Left cardiac atrium (tissue), 4 donors: ENCODE measurements at places on chromosomes 4 and X. TPM values are rescaled to one million over a fixed set of nuclear protein-coding genes. Genes with fewer than 3 reads are reported as not detected.

DNA sequence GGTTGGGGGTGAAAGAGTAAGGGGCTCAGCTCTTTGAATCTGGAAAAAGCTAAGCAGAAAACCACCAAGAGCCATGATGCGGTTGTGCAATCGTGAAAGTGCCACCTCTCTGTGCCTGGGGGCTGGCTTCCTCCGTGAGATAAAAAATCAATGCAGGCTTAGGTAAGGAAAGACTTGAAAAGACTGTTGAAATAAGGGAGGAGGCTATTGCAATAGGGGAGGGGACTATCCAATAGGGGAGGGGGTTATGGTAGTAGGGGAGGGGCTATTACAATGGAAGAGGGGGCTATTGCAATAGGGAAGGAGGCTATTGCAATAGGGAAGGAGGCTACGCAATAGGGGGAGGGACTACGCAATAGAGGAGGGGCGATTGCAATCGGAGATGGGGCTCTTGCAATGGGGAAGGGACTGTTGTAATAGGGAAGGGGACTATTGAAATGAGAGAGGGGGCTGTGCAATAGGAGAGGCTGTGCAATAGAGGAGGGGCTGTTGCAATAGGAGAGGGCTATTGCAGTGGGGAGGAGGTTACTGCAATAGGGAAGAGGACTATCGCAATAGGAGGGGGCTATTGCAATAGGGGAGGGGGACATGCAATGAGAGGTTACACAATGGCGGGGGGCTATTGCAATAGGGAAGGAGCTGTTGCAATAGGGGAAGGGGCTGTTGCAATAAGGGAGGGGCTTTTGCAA, 162.3 kb upstream of the PSAPL1 start:
- no peak for DNase-seq

The ERCC6L gene
- 0.10 TPM for total RNA-seq

The SLC38A5 gene
- 5.0 TPM for total RNA-seq

DNA sequence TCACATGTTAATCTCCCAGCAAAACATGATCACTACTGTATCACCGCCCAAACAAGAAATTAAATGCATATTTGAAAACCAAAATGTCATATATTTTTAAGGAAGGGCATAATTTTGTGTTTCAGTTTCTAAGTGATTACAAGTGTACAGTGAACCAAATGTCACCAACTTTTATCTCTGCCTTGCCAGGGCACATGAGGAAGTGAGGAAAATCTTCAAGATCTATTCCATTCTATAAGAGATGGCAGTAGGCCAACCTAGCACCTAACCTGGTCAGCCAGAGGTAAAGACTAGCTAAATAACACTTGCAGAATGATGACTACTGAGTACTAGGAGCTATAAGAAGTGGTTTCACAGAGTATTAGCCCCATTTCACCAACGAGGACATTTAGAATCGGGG, 107.2 kb downstream of the ATP11C start:
- no peak for DNase-seq

The HTN1 gene
- not detected for total RNA-seq

DNA sequence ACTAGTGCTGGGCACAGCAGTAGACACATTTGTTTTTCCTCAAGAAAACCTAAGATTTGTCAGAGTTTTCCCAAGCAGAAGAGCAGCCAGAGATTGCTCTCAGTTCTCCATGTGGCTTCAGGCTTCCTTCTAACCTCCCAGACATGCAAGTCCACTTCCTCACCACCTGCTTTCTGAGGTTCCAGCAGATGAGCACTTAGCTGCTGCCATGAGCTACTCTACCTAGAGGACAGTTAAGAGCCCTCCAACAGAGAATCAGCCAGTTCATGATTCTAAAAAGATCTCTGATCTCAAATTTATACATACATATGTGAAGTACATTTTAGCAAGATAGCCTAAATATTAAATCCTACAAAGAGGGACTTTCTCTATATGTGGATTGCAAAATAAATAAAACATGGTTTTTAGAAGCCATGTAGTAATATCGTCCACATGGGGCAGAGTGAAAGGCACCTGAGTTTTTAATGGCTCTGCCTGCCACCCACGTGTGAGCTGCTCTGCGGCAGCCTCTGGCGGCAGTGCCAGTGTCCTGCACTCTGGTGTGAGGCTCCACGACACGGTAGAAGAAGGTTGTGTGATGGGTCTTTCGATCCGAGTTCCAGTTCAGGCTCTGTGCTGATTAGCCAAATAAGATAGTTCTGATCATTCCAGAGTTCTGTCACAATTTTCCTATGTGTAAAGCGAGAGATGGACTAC, 10.3 kb downstream of the CYP4V2 start:
- DNase-seq = peak; percentile 36

- no peak for DNase-seq
Observed at GRCh38 chrX:17527922-17528321, 152.9 kb downstream of the NHS start.

The CNKSR2 gene
- 1.1 TPM for total RNA-seq

The GAGE12F gene
- total RNA-seq = not detected

The C1GALT1C1 gene
- 29.1 TPM for total RNA-seq

- no peak for DNase-seq
Observed at GRCh38 chrX:69162361-69162865, 2.8 kb downstream of the PJA1 start.

GRCh38 chr4:114435116-114435515, 163.5 kb upstream of the UGT8 start:
- no peak for DNase-seq

The SMIM14 gene
- total RNA-seq = 22.3 TPM

- DNase-seq = no peak
Observed at GRCh38 chrX:28889591-28890090, 302.4 kb downstream of the IL1RAPL1 start.

DNA sequence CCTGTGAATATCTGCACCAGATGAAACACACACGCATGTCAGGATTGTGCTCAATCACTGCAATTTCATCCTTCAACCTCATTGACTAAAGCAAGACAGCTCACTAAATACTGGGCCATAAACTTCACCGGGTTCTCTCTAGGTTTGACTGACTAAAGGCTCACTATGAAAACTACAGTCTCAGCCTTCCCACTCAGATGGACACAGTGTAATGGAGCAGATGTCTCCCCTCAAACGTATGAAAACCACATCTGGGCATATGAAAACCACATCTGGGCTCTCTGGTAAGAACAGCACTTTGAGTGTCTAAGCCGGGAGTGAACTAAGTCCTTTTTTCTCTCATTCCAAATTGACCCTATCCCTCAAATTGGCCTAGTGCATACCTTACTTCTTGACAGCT, 15.2 kb downstream of the GEMIN8 start:
- DNase-seq = no peak

DNA sequence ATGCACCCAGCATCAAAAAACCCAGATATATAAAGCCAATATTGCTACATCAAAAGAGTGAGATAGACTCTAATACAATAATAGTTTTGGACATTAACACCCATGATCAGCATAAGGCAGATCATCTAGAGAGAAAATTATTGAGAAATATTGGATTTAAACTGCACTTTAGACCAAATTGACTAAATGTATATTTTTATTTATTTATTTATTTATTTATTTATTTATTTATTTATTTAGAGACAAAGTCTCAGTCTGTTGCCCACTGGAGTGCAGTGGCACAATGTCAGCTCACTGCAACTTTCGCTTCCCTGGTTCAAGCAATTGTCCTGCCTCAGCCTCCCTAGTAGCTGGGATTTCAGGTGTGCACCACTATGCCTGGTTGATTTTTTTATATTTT, 193.0 kb downstream of the KLHL4 start:
- DNase-seq = no peak

GRCh38 chr4:189822326-189822725, 118.3 kb upstream of the FRG1 start:
- DNase-seq = no peak
